HS-5 (cell line): ENCODE measurements at places on chromosomes 16 and 17.

DNA sequence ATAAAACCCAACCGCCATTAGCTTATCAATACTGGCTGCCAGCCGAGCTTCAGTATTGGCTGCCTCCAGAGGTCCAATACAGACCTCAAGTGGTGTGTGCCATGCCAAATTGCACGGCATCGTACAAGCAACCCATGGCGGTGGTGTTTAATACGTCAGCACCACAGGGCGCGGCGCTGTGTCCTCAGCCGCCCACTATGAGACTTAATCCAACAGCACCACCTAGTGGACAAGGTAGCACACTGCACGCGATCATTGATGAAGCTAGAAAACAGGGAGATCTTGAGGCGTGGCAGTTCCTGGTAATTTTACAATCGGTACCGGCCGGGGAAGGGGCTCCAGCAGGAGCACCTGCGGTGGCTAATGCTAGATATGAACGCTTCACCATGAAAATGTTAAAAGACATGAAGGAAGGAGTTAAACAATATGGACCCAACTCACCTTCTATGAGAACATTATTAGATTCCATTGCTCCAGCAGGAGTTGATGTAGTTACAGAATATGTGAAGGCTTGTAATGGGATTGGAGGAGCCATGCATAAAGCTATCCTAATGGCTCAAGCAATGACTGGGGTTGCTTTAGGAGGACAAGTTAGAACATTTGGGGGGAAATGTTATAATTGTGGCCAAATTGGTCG is 15.4 kb downstream of the FLYWCH1 start:
- DNase-seq: no peak

GRCh38 chr17:2936771-2937321 is 126.6 kb downstream of the OR1D5 start:
- no peak for DNase-seq

DNA sequence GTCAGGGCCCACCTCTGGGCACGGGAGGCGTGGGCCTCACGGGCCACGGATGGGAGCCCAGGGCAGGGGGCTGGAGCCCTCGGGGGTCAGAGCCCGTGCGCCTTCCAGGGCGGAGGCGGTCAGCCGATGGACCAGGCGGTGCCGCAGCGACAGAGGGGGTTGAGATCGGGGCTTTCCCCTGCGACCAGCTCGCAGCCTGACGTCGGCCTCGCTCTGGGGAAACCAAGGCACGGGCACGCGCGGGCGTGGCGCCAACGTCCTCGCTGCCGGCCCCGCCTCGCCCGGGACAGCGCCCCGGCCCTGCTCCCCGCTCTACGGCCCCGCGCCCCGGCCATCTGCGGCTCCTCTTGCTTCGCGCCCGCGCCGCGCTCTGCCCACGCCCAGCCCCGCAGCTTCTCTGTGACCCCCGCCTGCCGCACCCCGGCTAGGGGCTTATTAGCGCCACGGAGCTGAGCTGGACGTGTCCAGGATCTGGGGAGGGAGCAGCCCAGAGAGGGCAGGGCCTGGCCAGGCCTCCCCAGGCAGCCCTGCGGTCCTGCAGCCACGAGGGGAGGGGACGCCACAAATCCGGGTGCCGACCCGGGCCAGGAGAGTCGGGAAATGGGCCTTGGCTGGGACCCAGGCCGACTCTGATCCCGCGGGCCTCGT is 13.5 kb downstream of the ACTG1 start:
- DNase-seq: no peak

GRCh38 chr17:6496640-6497441 is 52.6 kb downstream of the PIMREG start:
- no peak for DNase-seq

GRCh38 chr17:36726199-36726598 is 124.8 kb downstream of the MRM1 start:
- no peak for DNase-seq

GRCh38 chr17:81240761-81241160 is 1.6 kb downstream of the NDUFAF8 start:
- no peak for DNase-seq

- no peak for DNase-seq
Observed at GRCh38 chr17:79562192-79562930, 48.5 kb downstream of the RBFOX3 start.

DNA sequence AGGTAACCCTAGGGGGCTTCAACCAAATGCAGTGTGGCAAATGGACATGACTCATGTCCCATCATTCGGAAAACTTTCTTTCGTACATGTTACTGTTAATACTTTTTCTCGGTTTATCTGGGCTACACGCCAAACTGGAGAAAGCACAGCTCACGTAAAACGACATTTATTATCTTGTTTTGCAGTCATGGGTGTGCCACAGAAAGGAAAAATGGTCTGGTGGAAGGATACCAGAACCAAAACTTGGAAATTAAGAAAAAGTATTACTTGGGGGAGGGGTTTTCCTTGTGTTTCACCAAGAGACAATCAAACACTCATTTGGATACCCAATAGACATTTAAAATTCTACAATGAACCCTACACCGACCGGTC is 23.6 kb downstream of the ALOX15B start:
- no peak for DNase-seq
